ENCODE measurements at places on chromosomes 16 and 17.

DNA sequence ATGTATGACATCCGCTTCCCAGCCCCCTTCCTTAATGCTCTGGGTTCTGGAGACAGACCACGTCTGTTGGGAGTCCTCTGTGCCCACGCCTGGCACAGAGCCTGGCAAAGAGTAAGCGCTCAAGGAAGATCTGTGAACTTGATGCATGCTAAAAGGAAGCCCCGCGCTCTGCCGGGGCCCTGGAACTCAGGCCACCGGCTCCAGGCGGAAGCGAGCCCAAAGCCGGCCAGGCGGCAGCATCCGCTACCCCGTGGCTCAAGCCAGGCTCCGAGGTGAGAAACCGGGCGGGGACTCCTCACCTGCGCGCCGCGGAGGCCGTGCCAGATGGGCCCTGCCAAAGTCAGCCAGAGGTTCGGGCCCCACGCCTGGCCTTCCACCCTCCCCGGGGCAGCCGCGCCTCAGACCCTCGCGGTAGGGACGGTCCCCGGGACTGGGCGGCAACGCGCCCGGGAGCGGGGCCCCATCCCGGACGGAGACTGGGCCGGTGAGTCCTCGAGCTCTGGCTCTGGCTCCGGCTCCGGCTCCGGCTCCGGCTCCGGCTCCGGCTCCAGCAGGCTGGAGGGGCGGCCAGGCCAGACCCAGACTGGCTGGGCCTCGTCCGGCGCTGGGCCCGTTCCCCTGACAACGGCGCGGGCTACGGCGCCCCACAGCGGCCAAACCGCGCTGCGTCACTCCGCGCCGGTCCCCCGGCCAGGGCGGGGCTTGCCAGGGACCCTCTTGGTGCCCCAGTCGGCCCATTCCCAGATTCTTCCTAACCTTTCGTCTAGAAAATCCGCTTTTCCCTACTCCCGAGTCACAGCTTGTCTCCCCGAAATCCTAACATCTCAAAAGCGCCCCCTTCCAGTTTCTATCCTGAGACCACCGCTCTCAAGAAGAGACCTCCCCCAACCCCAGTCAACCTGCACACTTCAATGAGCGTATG, at the start of gene ZDHHC1:
ZDHHC1 (minus strand) TSS at position 606 of the 922 bp plus-strand sequence. CDS start 8,702 bp downstream, outside the sequence.
- DNase-seq: no peak

DNA sequence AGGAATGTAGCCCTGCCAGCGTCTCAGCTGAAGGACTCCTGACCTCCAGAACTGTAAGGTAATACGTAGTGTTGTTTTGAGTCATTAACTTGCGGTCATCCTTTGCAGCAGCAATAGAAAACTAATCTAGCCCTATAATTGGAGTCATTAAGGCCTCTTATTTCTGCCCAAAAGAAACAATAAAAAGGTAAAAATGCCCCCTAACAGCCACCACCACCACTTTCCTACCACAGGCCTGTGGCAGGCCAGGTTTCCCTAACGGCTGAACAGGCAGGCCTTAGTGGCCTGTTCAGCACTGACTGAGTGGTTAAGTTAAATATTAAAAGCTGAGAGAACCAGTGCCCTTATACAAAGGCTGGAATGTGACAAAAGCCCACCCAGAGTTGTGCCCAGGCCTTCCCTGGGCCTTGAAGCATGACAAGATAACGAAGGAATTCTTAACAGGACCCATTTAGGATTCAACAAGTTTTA, 286.5 kb upstream of the ERCC4 start:
- no peak for DNase-seq

GRCh38 chr16:83031524-83031923, 404.8 kb downstream of the CDH13 start:
- DNase-seq: no peak

DNA sequence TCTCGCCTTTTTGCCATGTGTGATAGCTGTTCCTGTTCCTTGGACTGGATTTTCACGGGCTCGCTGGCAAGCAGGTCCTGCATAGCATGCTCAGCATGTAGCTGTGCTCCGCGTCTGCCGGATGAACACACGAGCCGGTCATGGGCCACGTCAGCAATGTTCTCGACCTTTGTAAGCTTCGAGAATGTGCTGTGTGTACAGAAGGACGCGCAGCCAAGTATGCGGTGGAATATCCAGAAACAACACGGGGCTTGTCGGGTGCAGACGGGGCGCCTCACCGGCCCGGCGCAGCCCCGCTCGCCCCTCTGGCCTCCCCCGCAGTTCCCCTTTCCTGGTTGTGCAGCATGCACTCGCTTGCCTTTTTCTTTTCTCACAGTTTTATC, 42.2 kb downstream of the RPTOR start:
- no peak for DNase-seq
